ENCODE measurements at places on chromosomes 13 and 19.
A peak's percentile ranks its signal among the peaks of the same experiment; 100 is the strongest.

- peaks cover 29% of the 10 kb centered on the region for H3K36me3 ChIP-seq
- no peaks in the 10 kb centered on the region for H3K27me3 ChIP-seq
- no peak for DNase-seq
- no peaks in the 10 kb centered on the region for H3K4me1 ChIP-seq
Observed at GRCh38 chr13:113245849-113246796, 36.7 kb downstream of the CUL4A start.

DNA sequence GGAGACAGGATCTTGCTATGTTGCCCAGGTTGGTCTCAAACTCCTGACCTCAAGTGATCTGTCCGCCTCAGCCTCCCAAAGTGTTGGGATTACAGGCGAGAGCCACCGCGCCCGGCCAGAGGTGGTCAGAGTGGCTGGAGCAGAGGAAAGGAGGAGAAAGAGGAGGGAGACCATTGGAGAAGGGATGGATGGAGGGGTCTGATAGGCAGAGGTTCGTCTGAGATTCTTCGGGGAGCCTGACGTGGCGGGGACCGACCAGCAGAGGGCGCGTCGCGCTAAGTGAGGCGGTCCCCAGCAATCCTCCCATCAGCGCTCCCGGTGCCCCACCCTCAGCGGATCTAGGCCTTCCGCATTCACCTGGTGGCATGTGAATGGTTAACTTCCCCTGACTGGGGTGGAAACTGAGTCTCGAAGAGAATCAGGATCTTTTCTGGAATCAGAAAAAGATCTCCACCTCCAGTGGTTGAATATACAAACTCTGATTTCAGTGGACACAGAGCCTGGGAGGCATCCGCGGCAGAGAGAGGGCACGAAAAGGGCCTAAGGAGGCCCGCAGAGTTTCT lies 8.8 kb downstream of the GTPBP3 start:
- H3K27me3 ChIP-seq, result peaks cover 2% of the 10 kb centered on the region
- H3K4me1 ChIP-seq, result peaks cover 18% of the 10 kb centered on the region

GRCh38 chr13:109000207-109000606 lies 370.8 kb downstream of the MYO16 start:
- H3K36me3 ChIP-seq, result no peaks in the 10 kb centered on the region
- DNase-seq, result peak; percentile 24
- H3K4me3 ChIP-seq, result no peak overlapping the region
- H3K4me1 ChIP-seq, result 0 out of 2 replicates have a peak, but pooled peaks cover 3% of the 10 kb centered on the region

DNA sequence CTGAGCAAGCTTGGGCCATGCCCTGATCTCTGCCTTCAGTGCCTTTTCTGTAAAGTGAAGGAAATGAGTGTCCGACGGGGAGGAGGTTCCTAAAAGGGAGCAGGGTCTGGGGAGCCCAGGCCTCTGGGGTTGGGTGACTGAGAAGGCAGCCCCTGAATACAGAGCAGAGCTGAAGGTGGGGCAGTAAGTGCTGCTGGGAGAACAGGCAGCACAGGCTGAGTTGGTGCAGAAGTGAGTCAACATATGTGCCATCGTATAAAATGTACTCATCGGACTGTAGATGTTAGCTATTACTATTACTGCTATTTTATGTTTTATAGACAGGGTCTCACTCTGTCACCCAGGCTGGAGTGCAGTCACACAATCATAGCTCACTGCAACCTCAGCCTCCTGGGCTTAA lies 1.0 kb upstream of the HAMP start:
- H3K36me3 ChIP-seq, result peaks cover 5% of the 10 kb centered on the region
- no peak overlapping the region for H3K27ac ChIP-seq
- peaks cover 8% of the 10 kb centered on the region for H3K4me1 ChIP-seq

GRCh38 chr13:37345869-37346268 lies 240.4 kb upstream of the CSNK1A1L start:
- H3K27ac ChIP-seq, result no peak overlapping the region
- H3K36me3 ChIP-seq, result no peaks in the 10 kb centered on the region
- DNase-seq, result no peak
- no peaks in the 10 kb centered on the region for H3K27me3 ChIP-seq

GRCh38 chr13:110652231-110652730 lies 36.9 kb downstream of the NAXD start:
- no peak overlapping the region for H3K4me3 ChIP-seq
- H3K27me3 ChIP-seq, result no peaks in the 10 kb centered on the region
- no peak for DNase-seq
- no peaks in the 10 kb centered on the region for H3K4me1 ChIP-seq
- no peak overlapping the region for H3K27ac ChIP-seq
- no peaks in the 10 kb centered on the region for H3K36me3 ChIP-seq

DNA sequence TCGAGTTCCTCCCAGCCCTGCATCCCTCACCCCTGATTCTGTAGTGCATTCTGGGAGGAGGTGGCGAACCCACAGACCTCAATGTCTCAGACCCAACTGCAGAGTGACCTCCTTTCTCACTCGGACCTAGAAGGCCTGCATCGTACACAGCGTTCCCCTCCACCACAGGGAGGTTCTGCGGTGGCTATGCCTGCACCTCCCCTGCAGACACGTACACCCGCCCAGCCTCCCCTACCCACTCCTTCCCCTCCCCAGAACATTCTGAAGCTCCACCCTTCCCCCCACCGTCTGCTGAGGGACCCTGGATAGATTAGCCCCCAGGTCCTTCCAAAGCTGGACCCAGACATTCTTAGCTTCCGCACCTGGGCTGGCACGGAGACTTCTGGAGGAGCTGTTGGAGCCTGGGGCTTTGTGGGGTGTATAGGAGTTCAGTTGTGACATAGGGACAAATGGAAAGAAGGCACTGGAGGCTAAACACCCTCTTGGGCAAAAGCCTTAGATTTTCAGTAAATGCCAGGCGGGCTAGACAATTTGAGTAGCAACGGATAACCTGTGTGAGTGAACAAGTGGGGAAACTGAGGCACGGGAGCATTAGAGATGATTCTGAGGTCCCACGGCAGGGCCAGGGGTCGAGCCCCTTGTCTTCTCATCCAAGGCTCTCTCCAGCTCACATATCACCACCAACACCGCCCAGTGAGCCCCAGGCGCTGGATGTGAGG lies 420 bp upstream of the FSD1 start:
- H3K27me3 ChIP-seq, result no peaks in the 10 kb centered on the region
- DNase-seq, result no peak
- H3K27ac ChIP-seq, result no peak overlapping the region
- H3K36me3 ChIP-seq, result no peaks in the 10 kb centered on the region
- peak overlapping the region; percentile 54 for H3K4me3 ChIP-seq
- peaks cover 7% of the 10 kb centered on the region for H3K4me1 ChIP-seq

GRCh38 chr19:18282021-18282787 lies 782 bp upstream of the JUND start:
- H3K4me1 ChIP-seq, result peaks cover 16% of the 10 kb centered on the region
- DNase-seq, result no peak
- H3K27me3 ChIP-seq, result no peaks in the 10 kb centered on the region
- H3K27ac ChIP-seq, result peak overlapping the region; percentile 98
- H3K36me3 ChIP-seq, result peaks cover 10% of the 10 kb centered on the region
- H3K4me3 ChIP-seq, result peak overlapping the region; percentile 64

DNA sequence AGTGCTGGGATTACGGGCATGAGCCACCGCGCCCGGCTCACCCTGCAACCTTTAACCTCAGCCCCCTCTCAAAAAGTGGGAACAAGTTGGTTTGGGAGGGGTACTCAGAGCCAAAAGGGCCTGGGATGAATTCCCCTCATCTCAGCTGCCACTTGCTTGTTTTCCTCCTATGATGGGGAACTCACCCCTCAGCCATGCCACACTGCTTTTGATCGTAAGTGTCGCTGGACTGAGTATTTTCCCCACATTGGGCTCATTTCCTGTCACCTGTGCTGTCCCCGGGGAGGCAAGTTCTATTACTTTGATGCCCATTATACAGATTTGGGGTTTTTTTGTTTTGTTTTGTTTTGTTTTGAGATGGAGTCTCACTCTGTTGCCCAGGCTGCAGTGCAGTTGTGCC lies 6.5 kb downstream of the R3HDM4 start:
- no peaks in the 10 kb centered on the region for H3K36me3 ChIP-seq
- peaks cover 8% of the 10 kb centered on the region for H3K4me1 ChIP-seq
- H3K27ac ChIP-seq, result no peak overlapping the region
- no peaks in the 10 kb centered on the region for H3K27me3 ChIP-seq
- no peak for DNase-seq

GRCh38 chr13:37065890-37066526 lies 6.5 kb upstream of the SUPT20H start:
- no peaks in the 10 kb centered on the region for H3K36me3 ChIP-seq
- H3K27ac ChIP-seq, result no peak overlapping the region
- H3K27me3 ChIP-seq, result no peaks in the 10 kb centered on the region
- DNase-seq, result no peak
- H3K4me1 ChIP-seq, result no peaks in the 10 kb centered on the region
- no peak overlapping the region for H3K4me3 ChIP-seq

All from SJCRH30 (cell line).